ENCODE measurements at places on chromosomes 7 and 10.

DNA sequence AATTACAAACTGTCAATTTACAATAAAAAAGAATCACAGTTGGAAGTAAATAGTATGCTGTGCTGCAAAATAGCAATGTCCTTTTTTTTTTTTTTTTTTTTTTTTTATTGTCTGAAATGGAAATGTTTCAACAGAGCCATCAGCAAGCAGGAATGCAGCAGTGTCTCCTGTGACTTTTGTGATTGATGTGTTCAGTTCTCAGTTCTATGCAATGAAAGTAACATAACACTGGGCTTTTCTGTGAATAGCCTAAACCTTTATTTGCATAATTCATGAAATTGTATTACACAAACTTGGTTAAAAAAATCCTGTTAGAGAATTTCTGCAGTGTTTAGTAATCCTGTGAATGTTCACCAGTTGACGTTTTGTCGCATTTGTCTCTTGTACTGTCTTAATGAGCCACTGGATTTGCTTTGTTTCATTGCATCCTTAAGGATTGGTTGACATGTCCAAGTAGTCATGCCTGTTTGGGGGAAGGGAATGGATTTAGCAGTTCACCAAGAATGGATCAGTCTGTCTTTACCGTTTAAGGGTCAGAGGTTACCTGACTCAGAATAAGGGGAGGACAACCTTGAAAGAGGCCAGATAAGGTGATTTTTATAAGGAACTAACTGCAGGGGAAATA, 192.7 kb downstream of the MLLT10 start:
- no peak for DNase-seq

- DNase-seq, result no peak
Measured at GRCh38 chr10:126905776-126906703, 812 bp downstream of the DOCK1 start.

GRCh38 chr10:127275272-127275671, 78.9 kb upstream of the INSYN2A start:
- no peak for DNase-seq

DNA sequence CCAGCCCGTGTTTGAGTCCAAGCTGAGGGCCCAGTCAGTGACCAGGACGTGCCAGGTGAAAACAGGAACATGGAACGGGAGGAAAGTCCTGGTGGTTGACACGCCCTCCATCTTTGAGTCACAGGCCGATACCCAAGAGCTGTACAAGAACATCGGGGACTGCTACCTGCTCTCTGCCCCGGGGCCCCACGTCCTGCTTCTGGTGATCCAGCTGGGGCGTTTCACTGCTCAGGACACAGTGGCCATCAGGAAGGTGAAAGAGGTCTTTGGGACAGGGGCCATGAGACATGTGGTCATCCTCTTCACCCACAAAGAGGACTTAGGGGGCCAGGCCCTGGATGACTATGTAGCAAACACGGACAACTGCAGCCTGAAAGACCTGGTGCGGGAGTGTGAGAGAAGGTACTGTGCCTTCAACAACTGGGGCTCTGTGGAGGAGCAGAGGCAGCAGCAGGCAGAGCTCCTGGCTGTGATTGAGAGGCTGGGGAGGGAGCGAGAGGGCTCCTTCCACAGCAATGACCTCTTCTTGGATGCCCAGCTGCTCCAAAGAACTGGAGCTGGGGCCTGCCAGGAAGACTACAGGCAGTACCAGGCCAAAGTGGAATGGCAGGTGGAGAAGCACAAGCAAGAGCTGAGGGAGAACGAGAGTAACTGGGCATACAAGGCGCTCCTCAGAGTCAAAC, 5.2 kb downstream of the GIMAP5 start:
- DNase-seq, result no peak

- DNase-seq, result no peak
Measured at GRCh38 chr7:97001656-97002554, 3.4 kb upstream of the DLX6 start.

- DNase-seq, result no peak
Measured at GRCh38 chr7:117091721-117092120, 138.4 kb downstream of the ST7 start.

- no peak for DNase-seq
Measured at GRCh38 chr7:116122972-116123595, 87.3 kb upstream of the TES start.

GRCh38 chr10:4330636-4331035, 495.4 kb upstream of the AKR1E2 start:
- no peak for DNase-seq

DNA sequence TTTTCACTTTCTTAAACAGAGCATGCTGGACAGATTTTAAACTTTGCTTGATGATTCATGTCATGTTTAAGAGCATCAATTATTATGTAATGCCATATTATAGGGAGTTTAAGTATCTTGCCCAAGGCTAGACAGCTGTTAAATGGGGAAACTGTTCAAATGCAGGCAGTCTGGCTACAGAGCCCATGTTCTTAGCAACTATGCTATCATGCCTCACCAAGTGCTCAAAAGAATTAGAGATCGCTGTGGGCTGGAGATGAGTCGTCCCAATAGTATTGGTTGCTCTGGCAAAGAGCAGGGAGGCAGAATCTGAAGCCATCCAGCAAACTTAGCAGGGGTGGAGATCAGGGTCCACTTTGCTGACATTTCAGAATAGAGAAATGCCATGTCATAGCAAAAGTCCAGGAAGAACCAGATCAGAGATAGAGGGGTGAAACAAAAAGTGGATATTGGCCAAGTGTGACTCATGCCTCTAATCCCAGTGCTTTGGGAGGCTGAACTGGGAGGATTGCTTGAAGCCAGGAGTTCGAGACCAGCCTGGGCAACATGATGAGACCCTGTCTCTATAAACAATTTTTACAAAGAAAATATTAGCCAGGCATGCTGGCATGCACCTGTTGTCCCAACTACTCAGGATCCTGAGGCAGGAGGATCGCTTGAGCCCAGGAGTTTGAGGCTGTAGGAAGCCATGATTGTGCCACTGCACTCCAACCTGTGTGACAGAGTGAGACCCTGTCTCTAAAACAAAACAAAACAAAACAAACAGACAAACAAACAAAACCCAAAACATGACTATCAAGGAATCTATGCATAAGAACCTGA, 57.8 kb downstream of the BAMBI start:
- no peak for DNase-seq

- no peak for DNase-seq
Measured at GRCh38 chr10:42941295-42941644, 135.6 kb upstream of the RET start.

DNA sequence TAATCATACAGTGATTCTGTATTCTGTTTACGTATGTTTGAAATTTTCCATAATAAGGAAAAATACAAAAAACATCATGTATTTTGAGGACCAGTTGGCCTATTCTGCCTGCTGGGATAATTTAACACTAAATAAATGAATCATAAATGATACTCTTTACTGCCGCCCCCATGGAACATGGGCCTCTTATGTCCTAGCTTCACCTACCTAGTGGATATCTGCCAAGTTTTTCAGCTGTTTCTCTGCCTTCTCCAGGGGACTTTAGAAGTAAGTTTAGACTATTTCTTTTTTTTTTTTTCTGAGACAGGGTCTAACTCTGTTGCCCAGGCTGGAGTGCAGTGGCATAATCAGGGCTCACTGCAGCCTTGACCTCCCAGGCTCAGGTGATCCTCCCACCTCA, 10.4 kb downstream of the NFE2L3 start:
- DNase-seq, result no peak

- DNase-seq, result no peak
Measured at GRCh38 chr10:44974082-44974627, 4.5 kb downstream of the DEPP1 start.

- DNase-seq, result no peak
Measured at GRCh38 chr7:42392826-42393225, 155.8 kb upstream of the GLI3 start.

All from T-helper 2 cell treated with Interferon-gamma antibody and Interleukin-4, amounts not matched to agents 5 μg/mL and 100 μg/mL, for 36 hours (primary cell).